ENCODE measurements at places on chromosomes 1 and 21. TPM values are rescaled to one million over a fixed set of nuclear protein-coding genes. Genes with fewer than 3 reads are reported as not detected.

The CXADR gene
- total RNA-seq, result 11.2 TPM

The NBPF8 gene
- 19.3 TPM for total RNA-seq

The SRM gene
- total RNA-seq, result 290 TPM

The ZNF593OS gene
- total RNA-seq, result not detected

The OR2L13 gene
- total RNA-seq, result not detected

GRCh38 chr21:29366532-29366931, 67.8 kb downstream of the BACH1 start:
- no peaks in the 10 kb centered on the region for H3K36me3 ChIP-seq
- H3K27ac ChIP-seq, result no peak overlapping the region
- no peak overlapping the region for H3K4me3 ChIP-seq
- no peaks in the 10 kb centered on the region for H3K27me3 ChIP-seq
- DNase-seq, result no peak
- H3K4me1 ChIP-seq, result no peaks in the 10 kb centered on the region

GRCh38 chr1:197775282-197776262, at the start of gene DENND1B:
TSS of gene DENND1B (minus strand) at chr1:197775480. CDS start at chr1:197775155, 325 bp downstream.
- peak; percentile 66 for DNase-seq
- peaks cover 33% of the 10 kb centered on the region for H3K4me1 ChIP-seq
- H3K27ac ChIP-seq, result peak within 1 kb of the TSS; percentile 97
- H3K27me3 ChIP-seq, result no peaks in the 10 kb centered on the region
- no peaks in the 10 kb centered on the region for H3K36me3 ChIP-seq

DNA sequence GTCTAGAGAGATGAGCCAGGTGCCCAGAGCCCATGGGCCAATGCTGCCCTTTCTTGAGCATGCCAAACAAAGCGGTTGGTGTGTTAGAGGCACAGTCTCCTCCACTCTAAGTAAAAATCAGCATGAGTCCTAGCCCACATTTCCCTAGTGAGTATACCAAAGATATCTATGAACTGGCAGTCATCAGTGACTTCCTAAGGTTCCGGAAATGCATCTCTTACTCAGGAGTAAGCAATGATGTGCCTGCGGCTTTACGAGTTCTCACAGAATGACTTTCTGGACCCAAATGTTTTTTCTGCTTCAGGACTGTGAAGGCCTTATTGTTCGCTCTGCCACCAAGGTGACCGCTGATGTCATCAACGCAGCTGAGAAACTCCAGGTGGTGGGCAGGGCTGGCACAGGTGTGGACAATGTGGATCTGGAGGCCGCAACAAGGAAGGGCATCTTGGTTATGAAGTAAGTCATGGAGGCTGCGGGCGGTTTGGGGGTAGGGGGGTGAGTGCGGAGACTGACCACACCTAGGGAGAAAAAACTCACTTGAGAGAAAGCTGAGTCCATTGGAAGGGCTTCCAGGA, 9.2 kb downstream of the PHGDH start:
- H3K4me1 ChIP-seq, result no peaks in the 10 kb centered on the region
- H3K27ac ChIP-seq, result no peak overlapping the region
- DNase-seq, result no peak
- no peaks in the 10 kb centered on the region for H3K27me3 ChIP-seq
- H3K4me3 ChIP-seq, result no peak overlapping the region
- H3K36me3 ChIP-seq, result peaks cover 26% of the 10 kb centered on the region

- no peak for DNase-seq
- H3K27ac ChIP-seq, result no peak overlapping the region
- H3K36me3 ChIP-seq, result no peaks in the 10 kb centered on the region
- H3K4me3 ChIP-seq, result no peak overlapping the region
- no peaks in the 10 kb centered on the region for H3K27me3 ChIP-seq
- H3K4me1 ChIP-seq, result peaks cover 70% of the 10 kb centered on the region
Measured at GRCh38 chr1:116113615-116114014, 2.4 kb downstream of the MAB21L3 start.

DNA sequence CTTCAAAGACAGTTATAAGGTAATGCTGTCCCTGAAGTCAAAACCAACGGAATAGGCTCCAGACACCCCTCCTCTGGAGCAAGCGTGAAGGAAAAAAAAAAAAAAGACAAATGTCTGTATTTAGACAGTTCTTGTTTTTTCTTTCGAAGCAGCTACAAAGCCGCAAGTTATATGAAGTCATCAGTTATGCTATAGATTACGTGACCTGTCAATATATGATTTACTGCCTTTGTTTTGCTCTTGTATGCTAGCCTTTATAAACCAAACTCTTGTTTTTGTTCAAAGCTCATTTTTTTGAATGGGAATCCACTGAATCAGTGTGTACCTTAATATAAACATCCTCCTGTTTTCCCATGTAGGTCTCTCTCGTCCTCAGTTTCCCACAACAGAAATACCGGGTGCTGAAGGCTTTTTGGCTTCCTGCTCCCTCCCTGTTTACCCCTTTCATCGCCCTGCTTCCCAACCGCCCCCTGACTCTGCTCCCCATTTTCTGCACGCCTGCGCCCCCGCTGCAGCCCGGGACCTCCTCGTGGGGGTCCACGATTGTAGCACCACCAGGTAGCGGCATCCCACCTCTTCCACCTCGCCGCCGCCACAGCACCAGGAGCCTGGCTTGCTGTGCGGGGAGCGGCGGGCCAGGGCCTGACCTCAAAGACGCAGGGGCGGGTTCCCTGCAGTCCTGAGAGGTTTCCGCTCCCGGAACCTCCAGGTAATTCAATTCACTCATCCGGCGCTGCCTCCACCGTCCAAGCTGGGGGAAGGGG, 5.2 kb upstream of the ZNF678 start:
- H3K27me3 ChIP-seq, result no peaks in the 10 kb centered on the region
- peaks cover 3% of the 10 kb centered on the region for H3K4me1 ChIP-seq
- no peak overlapping the region for H3K27ac ChIP-seq
- no peak for DNase-seq
- H3K4me3 ChIP-seq, result no peak overlapping the region
- no peaks in the 10 kb centered on the region for H3K36me3 ChIP-seq

- H3K27ac ChIP-seq, result no peak overlapping the region
- H3K27me3 ChIP-seq, result no peaks in the 10 kb centered on the region
- peak; percentile 30 for DNase-seq
Measured at GRCh38 chr1:41045740-41046139, 24.2 kb upstream of the SLFNL1 start.

DNA sequence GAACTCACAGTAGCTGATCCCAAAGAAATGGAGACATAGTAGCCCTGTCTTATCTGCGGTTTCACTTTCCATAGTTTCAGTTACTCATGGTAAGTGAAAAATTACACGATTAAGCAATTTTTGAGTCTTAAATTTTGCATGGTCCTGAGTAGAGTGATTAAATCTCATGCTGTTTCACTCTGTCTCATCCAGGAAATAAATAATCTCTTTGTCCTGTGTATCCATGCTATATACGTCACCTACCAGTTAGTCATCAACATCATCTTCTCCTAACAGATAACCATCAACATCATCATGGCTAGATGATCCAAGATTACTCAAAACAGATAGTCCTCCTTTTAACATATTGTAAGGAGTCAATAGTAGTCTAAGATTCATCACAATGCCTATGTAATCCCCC, 1589.3 kb downstream of the BRINP3 start:
- H3K36me3 ChIP-seq, result no peaks in the 10 kb centered on the region
- peaks cover 5% of the 10 kb centered on the region for H3K4me1 ChIP-seq
- no peak overlapping the region for H3K4me3 ChIP-seq
- H3K27me3 ChIP-seq, result no peaks in the 10 kb centered on the region

DNA sequence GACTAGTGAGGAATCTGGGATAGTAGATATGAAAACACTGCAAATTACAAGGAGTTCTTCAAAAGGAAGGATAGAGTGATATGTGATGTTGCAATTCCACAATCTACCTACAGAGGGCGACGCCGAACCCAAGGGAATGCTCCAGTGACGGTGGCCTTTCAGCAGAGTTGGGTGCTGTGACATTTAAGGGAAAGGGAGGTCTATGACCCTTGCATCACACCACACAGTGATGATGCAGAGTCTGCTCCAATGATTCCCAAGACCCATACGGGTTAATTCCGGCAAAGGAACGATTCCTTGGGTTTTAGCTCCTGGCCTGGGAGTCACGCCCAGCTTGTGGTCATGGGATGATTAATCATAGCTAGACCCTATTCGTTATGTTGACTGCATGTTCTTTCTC, 123.0 kb upstream of the IGSF21 start:
- H3K4me3 ChIP-seq, result no peak overlapping the region
- DNase-seq, result peak; percentile 32

DNA sequence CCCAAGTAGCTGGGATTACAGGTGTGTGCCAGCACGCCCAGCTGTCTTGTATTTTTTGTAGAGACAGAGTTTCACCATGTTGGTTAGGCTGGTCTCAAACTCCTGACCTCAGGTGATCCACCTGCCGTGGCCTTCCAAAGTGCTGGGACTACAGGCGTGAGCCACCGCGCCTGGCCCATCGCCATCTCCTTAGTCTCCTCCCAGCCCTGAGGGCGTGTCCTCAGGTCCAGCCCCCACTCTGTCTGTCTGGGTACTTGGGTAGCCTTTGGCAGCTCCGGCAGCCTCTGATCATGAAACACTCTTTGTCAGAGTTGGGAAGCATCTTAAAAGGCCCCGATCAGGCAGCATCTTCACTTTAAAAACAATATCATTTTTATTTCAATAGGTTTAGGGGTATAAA, 90.3 kb upstream of the DISP3 start:
- no peak overlapping the region for H3K27ac ChIP-seq
- DNase-seq, result no peak
- no peaks in the 10 kb centered on the region for H3K4me1 ChIP-seq
- H3K36me3 ChIP-seq, result no peaks in the 10 kb centered on the region

- no peaks in the 10 kb centered on the region for H3K27me3 ChIP-seq
- H3K4me3 ChIP-seq, result no peak overlapping the region
- H3K27ac ChIP-seq, result no peak overlapping the region
- H3K36me3 ChIP-seq, result no peaks in the 10 kb centered on the region
- DNase-seq, result no peak
Measured at GRCh38 chr1:240474133-240474614, 137.8 kb downstream of the GREM2 start.

- peak; percentile 93 for DNase-seq
- H3K4me1 ChIP-seq, result peaks cover 36% of the 10 kb centered on the region
- no peaks in the 10 kb centered on the region for H3K36me3 ChIP-seq
- H3K27ac ChIP-seq, result peak overlapping the region; percentile 51
- no peak overlapping the region for H3K4me3 ChIP-seq
- H3K27me3 ChIP-seq, result no peaks in the 10 kb centered on the region
Measured at GRCh38 chr1:159936273-159936904, 9.0 kb downstream of the IGSF9 start.

DNA sequence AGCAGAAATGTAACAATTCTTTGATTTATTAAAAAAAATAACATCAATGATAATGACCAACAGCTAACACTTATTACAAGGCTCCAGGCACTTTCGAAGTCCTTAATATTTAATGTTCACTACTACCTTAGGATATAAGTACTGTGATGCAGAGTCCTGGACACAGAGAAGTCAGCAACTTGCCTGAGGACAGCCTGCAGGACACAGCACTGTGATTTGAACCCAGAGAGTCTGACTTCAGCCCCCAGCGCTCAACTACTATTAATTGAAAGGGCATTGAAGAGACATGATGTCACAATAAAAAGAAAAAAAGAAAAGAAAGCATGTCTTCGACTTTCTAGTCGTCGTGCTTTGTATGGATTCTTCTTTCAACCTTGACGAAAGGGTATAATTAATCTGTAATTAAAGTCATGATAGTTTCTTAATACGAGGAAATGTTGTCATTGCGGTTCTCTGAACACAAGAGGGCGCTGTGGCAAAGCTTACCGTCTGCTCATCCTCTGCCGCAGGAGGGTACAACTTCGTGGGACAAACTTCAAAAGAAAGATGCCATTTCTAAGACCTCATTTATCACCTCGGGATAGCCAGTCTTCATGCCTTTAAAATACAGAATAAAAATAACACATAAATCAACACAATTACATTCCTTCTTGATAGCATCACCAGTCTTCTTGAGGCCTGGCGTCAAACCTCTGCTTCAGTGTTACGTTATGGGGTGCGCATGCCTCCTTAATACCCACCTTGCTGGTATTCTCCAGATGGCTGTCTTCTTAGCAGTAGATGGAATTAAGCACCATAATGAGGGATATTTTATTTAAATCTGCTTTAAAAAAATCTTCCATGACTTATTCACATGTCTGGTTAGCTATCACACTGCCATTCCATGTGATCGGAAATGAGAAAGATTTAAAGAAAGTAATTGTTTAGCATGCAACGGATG, 240.1 kb downstream of the DISC1 start:
- no peaks in the 10 kb centered on the region for H3K36me3 ChIP-seq
- no peak overlapping the region for H3K4me3 ChIP-seq
- H3K4me1 ChIP-seq, result peaks cover 5% of the 10 kb centered on the region
- DNase-seq, result peak; percentile 79
- no peaks in the 10 kb centered on the region for H3K27me3 ChIP-seq
- no peak overlapping the region for H3K27ac ChIP-seq

- H3K27me3 ChIP-seq, result no peaks in the 10 kb centered on the region
- peak; percentile 55 for DNase-seq
- H3K36me3 ChIP-seq, result no peaks in the 10 kb centered on the region
- no peak overlapping the region for H3K27ac ChIP-seq
- H3K4me3 ChIP-seq, result no peak overlapping the region
- H3K4me1 ChIP-seq, result peaks cover 11% of the 10 kb centered on the region
Measured at GRCh38 chr1:85135392-85135798, 65.4 kb downstream of the SYDE2 start.

DNA sequence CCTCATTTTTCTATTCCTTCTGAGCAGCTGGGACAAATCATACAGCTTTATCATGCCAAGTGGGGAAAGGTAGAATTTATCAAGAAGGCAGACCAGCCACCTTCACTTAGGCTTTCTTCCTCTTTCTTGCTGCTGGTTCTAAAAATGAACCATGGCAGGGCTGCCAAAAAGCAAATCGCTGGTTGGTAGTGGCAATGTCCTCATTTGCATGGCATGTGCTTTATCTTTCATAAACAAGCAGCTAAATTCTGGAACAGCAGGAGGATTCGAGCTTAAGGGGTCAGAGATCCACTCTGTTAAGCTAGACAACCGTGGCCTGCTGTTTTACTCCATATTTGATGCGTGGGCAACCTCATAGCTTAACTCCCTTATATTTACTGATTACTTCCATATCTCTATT, 91.3 kb downstream of the RPE65 start:
- no peak overlapping the region for H3K4me3 ChIP-seq
- H3K27ac ChIP-seq, result no peak overlapping the region
- DNase-seq, result no peak
- H3K36me3 ChIP-seq, result no peaks in the 10 kb centered on the region
- no peaks in the 10 kb centered on the region for H3K27me3 ChIP-seq

GRCh38 chr21:25722631-25723030, 12.1 kb downstream of the ATP5PF start:
- no peaks in the 10 kb centered on the region for H3K27me3 ChIP-seq
- H3K4me1 ChIP-seq, result no peaks in the 10 kb centered on the region
- H3K4me3 ChIP-seq, result no peak overlapping the region
- peaks cover 47% of the 10 kb centered on the region for H3K36me3 ChIP-seq
- no peak for DNase-seq
- H3K27ac ChIP-seq, result no peak overlapping the region

- peak; percentile 47 for DNase-seq
- H3K36me3 ChIP-seq, result no peaks in the 10 kb centered on the region
- no peaks in the 10 kb centered on the region for H3K27me3 ChIP-seq
- H3K4me1 ChIP-seq, result peaks cover 15% of the 10 kb centered on the region
Measured at GRCh38 chr1:56644064-56644918, 823 bp upstream of the PRKAA2 start.

Measured in PC-3 (cell line).